ENCODE measurements at places on chromosomes 3 and 15.

- H3K36me3 ChIP-seq: peaks cover 51% of the 10 kb centered on the region
- no peak overlapping the region for H3K4me3 ChIP-seq
- H3K4me1 ChIP-seq: no peaks in the 10 kb centered on the region
Observed at GRCh38 chr3:122719273-122719921, 38.8 kb downstream of the PARP14 start.

- no peaks in the 10 kb centered on the region for H3K36me3 ChIP-seq
- no peak overlapping the region for H3K4me3 ChIP-seq
- no peak for DNase-seq
- H3K4me1 ChIP-seq: no peaks in the 10 kb centered on the region
Observed at GRCh38 chr3:190056742-190057141, 64.0 kb downstream of the P3H2 start.

DNA sequence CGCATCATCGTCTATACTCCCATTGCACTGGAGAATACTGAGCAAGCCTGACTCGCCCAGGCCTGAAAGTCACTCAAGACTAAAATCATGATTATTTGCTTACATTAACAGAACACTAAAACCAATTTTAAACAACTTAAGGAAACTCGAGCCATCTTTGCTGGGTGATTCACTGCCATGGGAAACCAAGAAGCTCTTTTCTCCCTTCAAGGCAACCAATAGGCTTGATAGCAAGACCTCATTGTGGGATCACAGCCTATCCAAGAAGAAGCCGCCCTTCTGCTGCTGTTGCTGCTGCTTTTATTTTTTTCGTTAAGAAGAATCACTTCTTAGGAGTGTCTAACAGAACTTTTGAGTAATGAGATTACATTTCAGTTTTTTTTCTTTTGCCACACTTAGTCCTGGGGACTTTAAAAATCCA is 479.4 kb downstream of the FOXP1 start:
- DNase-seq: no peak
- no peak overlapping the region for H3K4me3 ChIP-seq
- peaks cover 91% of the 10 kb centered on the region for H3K4me1 ChIP-seq
- peak overlapping the region; percentile 80 for H3K27ac ChIP-seq
- H3K36me3 ChIP-seq: peaks cover 77% of the 10 kb centered on the region
- H3K27me3 ChIP-seq: no peaks in the 10 kb centered on the region

- no peaks in the 10 kb centered on the region for H3K4me1 ChIP-seq
- no peak for DNase-seq
- H3K27ac ChIP-seq: no peak overlapping the region
Observed at GRCh38 chr15:51319539-51319938, 18.9 kb downstream of the CYP19A1 start.

DNA sequence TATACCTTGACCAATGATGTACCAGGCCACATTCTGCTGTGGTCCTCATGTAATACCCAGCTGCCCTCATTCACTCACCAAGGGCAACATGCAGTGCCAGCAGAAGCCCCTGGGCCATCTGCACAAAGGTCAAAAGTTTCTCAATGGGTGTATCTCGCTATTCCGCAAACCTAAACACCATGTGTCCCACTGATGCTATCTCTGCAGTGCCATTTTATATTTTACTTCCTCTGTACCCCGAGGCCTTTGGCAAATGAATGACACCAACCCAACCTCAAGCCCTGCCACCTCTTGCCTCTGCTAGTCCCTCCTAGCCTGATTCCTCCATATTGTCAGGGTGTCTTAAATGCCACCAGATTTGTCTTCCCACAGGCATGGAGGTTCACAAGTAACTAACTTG is 59.2 kb downstream of the AAGAB start:
- H3K27me3 ChIP-seq: no peaks in the 10 kb centered on the region
- H3K4me1 ChIP-seq: peaks cover 13% of the 10 kb centered on the region
- H3K27ac ChIP-seq: no peak overlapping the region
- DNase-seq: no peak
- H3K36me3 ChIP-seq: peaks cover 43% of the 10 kb centered on the region
- no peak overlapping the region for H3K4me3 ChIP-seq

Data from activated CD8-positive, alpha-beta T cell treated with anti-CD3 and anti-CD28 coated beads for 36 hours (primary cell).